ENCODE measurements at places on chromosomes 7 and 10.

GRCh38 chr7:118057404-118057803 lies 126.6 kb upstream of the LSM8 start:
- DNase-seq = no peak

- DNase-seq = no peak
These were observed 90.8 kb downstream of the DNAJB9 start for GRCh38 chr7:108660465-108660864.

GRCh38 chr10:62072901-62073300 lies 171.4 kb downstream of the ARID5B start:
- DNase-seq = no peak

- no peak for DNase-seq
These were observed 65.3 kb downstream of the VCL start for GRCh38 chr10:74063256-74063655.

GRCh38 chr7:100721505-100721812 lies 1.2 kb downstream of the EPO start:
- DNase-seq = no peak

GRCh38 chr7:138030679-138031351 lies 28.9 kb upstream of the CREB3L2 start:
- no peak for DNase-seq

DNA sequence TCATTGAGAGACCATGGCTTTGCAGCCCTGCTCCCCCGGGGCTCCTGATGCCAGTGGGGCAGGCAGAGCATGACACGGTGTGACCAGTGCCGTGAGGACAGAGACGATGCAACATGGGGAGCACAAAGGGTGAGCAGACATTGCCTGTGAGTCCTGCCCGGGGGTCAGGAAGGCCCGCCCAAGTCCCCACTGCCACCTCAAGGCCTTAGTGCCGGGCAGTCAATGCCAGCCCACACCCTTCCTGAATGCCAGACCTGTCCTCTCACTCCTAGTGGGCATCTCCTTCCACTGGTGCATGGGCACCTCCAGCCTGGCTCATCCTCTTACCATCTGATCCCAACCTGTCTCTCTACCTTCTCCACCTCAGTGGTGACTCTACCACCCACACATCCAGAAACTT lies 157.9 kb upstream of the ZMIZ1 start:
- no peak for DNase-seq

GRCh38 chr10:13189961-13190360 lies 28.6 kb downstream of the MCM10 start:
- no peak for DNase-seq

DNA sequence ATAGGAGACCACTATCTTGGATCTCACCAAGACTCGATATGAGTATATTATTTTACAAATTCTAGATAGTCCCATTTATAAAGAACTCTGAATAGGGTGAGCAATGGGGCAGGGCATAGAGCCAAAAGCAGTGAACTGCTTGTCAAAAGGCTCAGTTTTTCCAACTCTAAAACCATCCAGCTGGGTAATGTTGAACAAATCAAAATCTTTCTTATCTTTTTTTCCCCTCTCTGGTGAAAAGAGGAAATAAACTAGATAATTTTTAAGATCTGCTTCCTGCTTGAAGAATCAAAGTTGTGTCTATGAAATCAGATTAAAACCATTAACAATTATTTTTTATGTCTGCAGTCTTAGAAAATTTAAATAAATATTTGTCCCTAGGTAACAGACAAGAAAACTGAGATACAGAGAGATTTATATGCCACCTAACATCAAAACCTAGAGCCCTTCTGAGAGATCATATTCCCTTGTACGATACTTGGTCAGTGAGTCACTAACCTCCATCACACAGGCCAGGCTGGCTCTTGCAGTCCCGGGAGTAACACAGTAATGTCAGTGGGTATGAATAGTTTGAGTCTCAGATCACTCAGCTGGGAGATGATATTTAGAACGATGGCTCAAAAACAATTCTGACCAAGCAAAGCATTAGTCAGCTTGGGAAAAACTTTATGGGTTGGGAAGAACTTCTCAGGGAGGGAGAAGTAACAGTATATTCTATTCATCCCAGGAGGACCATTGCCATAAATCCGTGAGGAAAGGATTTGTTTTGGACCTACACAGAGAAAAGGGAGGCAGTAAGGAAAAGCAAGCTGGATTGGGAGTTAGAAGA lies 178.8 kb downstream of the REEP3 start:
- DNase-seq = peak; percentile 28

DNA sequence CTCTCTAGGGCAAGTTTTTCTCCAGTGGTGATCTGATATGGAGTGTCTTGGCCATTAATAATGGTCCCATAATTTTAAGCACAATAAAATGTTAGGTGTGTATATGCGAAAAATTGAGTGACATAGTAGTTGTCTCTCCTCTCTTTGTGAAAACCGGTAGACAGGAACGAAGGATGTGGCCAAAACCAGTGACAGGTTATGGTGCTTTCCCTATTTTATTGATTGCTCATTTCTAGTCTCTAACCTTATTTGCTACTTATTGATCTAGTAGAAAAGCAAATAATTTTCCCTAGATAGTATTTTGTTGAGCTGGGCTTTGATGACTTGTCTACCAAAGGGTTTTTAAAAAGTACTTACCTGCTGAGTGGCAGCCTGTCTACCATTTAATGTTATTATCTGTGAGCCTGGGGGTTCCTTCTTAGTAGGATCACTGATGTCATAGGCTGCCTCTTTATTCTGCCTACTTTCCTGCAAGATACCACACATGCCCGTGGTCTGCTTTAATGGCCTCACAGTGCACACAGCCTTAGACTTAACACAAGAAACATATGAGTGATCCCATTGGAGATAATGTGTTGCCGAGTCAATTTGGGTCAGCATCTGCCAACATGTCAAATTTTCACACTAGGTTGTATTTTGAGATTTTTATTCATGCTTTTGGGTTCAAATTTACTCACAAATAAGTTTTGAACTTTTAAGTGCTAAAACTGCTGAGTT lies 100.0 kb downstream of the AUTS2 start:
- DNase-seq = no peak

DNA sequence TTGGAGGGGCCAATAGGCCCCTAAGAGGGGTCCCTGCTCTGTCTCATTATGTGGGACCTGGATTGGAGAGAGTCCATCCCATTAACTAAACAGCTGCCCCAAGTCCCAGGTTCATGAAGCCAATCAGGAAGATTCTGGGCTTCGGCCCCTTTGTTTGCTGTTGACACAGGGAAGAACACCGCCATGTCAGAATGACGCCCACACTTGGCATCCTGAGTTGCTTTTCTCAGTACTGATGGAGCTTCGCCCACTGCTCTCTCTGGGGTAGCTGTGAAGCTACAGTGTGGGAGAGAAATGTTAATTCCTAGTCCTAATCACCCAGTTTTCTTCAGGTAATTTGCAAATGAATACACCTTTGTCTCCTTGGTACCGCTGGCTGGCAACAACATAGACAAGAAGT lies 264.7 kb downstream of the GLRX3 start:
- DNase-seq = no peak

DNA sequence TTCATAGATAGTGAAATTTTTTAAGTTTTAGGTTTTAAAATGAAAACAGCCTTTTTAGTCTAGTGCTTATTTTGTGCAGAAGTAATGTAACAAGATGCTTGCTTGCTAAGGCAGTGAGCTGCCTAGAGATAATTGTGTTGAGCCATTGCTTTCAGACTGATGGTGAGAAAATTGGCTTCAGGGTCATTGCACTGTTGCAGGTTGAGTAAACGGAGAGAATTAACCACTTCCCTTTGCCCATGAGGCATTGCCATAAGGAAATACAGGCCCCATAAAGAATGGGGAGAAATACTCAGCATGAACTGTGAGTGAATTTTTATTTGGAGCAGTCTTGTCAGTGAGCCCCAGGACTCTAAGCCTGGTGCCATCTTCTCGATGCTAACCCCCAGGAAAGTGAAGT lies 140.5 kb downstream of the LRRC4 start:
- no peak for DNase-seq

DNA sequence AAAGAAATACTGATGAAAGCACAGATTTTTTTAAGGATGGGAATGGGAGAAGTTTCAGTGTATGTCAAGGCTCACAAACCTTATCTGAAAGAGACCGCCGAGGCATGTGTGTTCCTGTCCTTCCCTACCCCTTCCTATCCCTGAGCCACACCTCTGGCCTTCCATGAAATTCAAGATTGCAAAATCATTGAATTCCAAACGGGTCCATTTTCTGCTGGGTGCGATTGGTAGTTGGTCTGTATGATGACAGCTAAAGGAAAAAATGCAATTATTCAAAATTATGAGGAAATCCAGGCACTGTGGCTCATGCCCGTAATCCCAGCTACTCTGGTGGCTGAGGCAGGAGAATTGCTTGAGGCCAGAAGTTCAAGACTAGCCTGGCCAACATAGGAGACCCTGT lies 170.1 kb downstream of the ARHGAP12 start:
- no peak for DNase-seq

- peak; percentile 61 for DNase-seq
These were observed 3.8 kb upstream of the ANTXRL start for GRCh38 chr10:46282842-46283574.

- DNase-seq = no peak
These were observed 32.7 kb upstream of the TARP start for GRCh38 chr7:38306171-38306570.

DNA sequence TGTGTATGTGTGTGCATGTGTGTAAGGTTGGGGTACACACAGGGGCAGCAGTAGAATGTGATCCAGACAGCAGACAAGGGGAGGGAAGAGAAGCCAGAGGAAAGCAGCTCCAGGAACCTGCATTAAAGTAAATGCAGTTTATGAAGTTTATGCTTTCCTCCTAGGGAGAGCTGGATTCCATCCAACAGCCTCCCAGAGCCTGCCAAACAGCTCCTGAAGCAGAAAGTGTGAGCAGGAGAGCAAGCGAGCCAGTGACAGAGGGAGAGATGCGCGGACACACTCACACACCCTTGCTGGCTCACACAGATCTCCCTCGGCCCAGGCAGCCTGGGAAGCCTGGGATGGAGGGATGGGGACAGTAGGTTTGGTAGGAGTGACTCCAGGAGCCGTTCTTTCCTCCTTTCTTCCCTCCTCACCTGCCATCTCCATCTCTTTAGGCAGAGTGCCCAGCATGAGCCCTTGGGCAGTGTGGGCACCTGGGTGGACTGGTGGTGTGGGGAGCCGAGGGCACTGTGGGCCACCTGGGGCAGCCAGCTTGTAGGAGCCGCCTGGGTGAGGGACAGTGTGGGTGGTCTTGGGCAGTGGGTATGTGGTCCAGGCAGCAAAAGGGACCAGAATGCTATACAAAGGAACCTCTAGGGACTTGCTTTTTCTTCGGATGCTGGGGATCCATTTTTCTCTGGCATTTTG lies 46.1 kb downstream of the PAX2 start:
- DNase-seq = no peak

DNA sequence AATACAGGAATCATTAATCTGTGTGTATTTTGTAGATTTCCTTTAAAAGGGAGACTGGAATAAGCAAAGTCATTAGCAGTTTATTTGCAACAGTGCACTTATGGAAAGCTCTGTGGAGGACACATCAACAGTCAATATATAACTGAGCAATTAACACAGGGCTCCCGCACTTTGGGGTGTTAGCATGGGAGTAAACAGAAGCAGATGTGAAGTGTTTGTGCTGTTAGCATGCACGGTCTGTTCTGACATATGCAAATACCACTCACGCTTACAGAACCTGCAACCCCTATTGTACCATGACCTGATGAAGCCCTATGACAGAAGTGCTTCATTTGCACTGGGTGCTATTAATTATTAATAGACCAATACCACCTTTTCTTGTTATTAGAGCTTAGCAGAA lies 118.9 kb downstream of the PPP1R3A start:
- no peak for DNase-seq

DNA sequence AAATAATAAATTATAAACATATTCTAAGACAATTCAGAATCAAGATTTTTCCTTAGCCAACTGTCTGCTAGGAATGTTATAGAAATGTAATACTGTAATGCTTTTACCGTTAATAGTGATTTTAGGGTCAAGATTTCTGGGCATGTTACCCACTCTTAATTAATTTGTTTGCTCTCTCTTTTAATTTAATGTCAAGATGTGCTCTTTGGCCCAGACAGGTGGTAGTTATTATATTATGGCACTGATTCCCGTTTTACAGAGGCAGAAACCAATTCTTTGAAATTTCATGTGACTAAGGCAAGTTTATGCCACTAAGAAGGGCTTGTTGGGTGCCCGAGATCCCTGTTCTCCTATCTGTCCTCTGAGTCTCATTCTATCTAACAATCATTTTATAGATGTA lies 959 bp upstream of the FAM107B start:
- DNase-seq = no peak

- DNase-seq = no peak
These were observed 33.4 kb upstream of the OPTN start for GRCh38 chr10:13066527-13066926.

GRCh38 chr10:86632009-86632800 lies 22.1 kb upstream of the OPN4 start:
- no peak for DNase-seq

- DNase-seq = peak; percentile 20
These were observed 832 bp downstream of the XRCC2 start for GRCh38 chr7:152674860-152675758.

DNA sequence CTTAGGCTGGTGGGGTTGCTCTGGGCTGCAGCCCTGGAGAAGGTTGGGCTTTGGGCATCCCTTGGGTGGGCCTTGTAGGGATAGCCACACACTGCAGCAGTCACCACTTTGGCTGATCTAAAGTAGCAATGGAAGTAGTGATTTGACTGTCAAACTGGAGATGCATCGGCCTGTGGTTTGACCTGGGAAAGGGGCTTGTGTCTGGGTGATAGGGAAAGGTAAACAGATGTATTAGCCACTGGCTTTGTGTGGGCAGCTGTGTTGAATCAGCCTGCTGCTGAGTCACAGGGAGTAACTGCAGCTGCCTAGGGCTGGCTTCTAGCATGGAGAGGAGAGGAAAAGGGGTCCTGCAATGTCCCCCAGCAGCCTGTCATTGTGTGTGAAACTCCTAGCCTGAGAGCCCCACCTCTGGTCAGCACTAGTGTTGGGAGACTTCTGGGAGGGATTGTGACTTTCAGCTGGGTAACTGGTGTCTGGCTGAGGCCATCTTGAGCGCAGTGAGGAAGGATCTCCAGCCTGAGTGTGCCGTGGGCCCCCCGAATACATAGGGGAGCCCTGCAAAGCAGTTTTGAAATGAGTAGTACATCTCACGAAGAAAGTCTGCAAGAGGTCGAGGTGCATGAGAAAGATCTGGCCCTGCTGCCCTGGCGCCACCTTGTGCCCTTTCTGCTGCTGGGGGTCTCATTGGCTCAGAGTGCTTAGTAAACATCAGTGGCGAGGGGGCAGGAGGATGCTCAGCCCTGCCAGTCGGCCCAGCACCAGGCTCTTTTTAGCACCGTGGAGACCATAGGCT lies 117.3 kb downstream of the FANK1 start:
- peak; percentile 8 for DNase-seq

DNA sequence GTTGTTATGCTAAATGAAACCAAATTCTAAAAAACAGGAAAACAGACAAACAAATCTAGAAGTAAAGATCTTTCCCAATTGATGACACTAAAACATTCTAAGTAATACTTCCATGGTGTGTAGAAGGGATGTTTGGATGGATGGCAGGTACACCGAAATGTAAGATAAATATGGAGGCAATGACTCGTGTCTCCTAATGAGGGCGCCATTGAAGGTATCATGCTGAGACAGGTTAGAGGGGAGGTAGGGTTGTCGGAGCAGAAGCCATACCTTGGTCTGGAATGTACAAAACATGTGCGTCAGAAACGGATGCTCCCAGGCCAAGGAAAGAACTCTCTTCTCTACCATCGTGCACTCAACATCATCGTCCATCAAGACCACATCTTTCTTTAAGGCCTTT lies 101.4 kb downstream of the PRKCQ start:
- DNase-seq = no peak

GRCh38 chr7:117588352-117588794 lies 108.5 kb downstream of the CFTR start:
- no peak for DNase-seq
